Activated CD4-positive, alpha-beta T cell treated with anti-CD3 and anti-CD28 coated beads, Interleukin-2, amount 10 ng/mL, durations not matched to agents 7 days and 5 days (primary cell): ENCODE measurements at places on chromosomes 11 and 22. TPM values are rescaled to one million over a fixed set of nuclear protein-coding genes. Genes with fewer than 3 reads are reported as not detected.

APOL1 gene
- 50.9 TPM for total RNA-seq

DNA sequence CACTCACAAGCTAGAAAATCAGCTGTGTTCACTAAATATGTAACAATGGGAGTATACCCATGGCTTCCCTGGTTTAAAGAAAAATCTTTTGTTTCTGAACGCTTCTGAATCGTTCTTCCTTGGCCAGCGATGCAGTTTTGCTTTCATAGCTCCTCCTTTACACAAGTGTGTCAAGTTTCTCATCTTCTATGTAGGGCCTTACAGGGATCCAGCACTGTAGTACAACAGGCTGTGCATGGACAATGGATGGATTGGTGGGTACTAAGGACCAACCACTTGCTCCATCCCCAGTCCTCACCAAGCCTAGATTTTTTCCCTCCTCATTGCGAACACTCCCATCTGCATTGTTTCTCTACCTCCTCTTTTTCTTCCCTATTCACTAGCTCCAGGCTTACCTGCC, 24.3 kb upstream of the POU2AF2 start:
- H3K4me3 ChIP-seq = no peak overlapping the region
- no peak for DNase-seq
- peaks cover 11% of the 10 kb centered on the region for H3K4me1 ChIP-seq
- no peak overlapping the region for H3K27ac ChIP-seq

DNA sequence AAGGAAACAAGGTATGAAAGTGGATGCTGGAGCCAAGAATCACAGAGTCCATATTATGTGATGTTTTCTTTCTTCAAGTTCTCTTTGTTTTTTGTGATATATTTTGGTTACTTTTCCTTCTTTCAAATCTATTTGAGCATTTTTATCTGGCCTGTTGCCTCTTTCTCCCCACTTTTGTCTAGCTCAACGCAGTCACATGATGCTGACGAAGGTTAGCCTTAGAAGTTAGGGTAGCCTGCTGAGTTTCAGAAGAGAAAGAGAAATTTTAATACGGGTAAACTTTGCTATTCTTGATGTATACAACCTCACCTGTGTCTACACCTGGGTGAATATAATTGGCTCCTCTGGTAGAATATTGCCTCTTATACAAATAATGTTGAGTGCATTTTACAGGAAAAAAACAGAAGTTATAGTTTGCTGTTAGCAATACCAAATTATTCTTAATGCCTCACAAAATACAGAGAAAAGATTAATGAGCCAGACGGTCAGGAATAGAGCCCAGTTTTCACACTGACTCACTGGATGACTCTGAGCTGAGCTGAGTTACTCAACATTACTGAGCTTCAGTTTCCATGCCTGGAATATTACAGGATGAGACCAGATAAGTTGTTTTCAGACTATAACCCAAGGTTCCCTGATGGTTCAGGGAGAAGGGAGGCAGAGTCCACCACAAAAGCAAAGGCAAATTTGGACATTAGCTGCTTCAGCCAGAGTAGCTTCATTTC, 161.6 kb upstream of the BDNF start:
- DNase-seq = no peak
- H3K27me3 ChIP-seq = peaks cover 2% of the 10 kb centered on the region
- H3K36me3 ChIP-seq = no peaks in the 10 kb centered on the region
- no peaks in the 10 kb centered on the region for H3K4me1 ChIP-seq

NXPE4 gene
- total RNA-seq = not detected

CEP126 gene
- 0.50 TPM for total RNA-seq

SHANK2 gene
- total RNA-seq = not detected

GRCh38 chr22:18035751-18036150, 11.4 kb upstream of the MICAL3 start:
- no peaks in the 10 kb centered on the region for H3K36me3 ChIP-seq
- H3K27ac ChIP-seq = no peak overlapping the region
- H3K27me3 ChIP-seq = no peaks in the 10 kb centered on the region
- DNase-seq = no peak
- H3K4me3 ChIP-seq = no peak overlapping the region

GRCh38 chr22:22166941-22167713, 77.5 kb upstream of the VPREB1 start:
- DNase-seq = no peak
- peaks cover 11% of the 10 kb centered on the region for H3K27me3 ChIP-seq
- H3K27ac ChIP-seq = no peak overlapping the region
- H3K4me3 ChIP-seq = no peak overlapping the region
- H3K36me3 ChIP-seq = no peaks in the 10 kb centered on the region
- peaks cover 14% of the 10 kb centered on the region for H3K4me1 ChIP-seq

DNA sequence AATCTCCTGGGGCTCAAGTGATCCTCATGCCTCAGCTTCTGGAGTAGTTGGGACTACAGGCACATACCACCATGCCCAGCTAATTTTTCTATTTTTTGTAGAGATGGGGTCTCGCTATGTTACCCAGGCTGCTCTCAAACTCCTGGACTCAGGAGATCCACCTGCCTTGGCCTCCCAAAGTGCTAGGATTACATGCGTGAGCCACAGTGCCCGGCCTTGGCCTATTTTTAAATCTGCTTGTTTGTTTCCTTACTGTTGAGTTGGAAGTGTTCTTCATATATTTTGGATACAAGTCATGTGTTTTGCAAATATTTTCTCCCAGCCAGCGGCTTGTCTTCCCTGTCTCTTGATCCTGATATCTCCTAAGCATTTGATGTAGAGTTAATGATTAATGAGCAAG, 5.0 kb downstream of the PARVB start:
- H3K4me3 ChIP-seq = no peak overlapping the region
- H3K4me1 ChIP-seq = peaks cover 46% of the 10 kb centered on the region
- no peak overlapping the region for H3K27ac ChIP-seq
- no peaks in the 10 kb centered on the region for H3K27me3 ChIP-seq
- DNase-seq = no peak
- H3K36me3 ChIP-seq = no peaks in the 10 kb centered on the region

DNA sequence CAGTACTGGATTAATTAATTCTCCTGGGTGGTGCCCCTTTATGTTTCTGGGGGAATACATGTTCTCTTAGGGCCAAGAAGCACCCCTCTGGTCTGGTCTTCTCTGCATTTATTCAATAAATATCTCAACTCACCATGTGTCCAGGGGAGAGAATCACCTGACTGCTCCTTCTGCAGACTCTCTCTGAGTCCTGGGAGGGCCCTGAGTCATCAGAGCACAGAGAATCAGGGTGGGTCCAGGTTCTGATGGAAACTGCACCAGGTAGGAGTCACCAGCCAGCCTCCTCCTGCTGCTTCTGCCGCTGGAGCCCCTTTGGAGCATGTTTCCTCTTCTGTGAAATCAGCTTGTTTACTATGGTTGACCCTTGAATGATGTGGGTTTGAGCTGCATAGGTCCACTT, 107.7 kb upstream of the PLET1 start:
- peaks cover 1% of the 10 kb centered on the region for H3K27me3 ChIP-seq
- H3K36me3 ChIP-seq = no peaks in the 10 kb centered on the region
- H3K4me1 ChIP-seq = no peaks in the 10 kb centered on the region
- H3K27ac ChIP-seq = no peak overlapping the region
- H3K4me3 ChIP-seq = no peak overlapping the region
- no peak for DNase-seq

PGA4 gene
- not detected for total RNA-seq

DNA sequence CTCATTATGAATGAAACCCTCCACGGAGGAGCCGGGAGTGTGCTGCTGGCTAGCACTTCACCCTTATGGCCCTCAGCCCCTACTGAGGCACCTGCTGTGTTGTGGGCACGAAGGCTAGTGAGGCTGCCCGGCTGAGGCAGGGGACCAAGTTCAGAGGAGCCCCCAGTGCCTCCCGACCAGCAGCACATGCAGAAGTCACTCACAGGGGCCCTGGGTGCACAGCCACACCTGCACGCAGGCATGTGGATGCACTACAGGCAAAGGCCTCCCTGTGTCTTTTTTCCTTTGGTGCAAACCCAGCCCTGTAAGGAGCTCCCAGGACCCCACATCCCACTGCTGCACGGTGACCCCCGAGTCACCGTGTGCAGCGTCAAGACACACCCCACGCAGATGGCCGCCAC, 261.5 kb downstream of the BRD1 start:
- no peak for DNase-seq
- H3K4me3 ChIP-seq = no peak overlapping the region
- H3K27ac ChIP-seq = no peak overlapping the region

MTA2 gene
- 270 TPM for total RNA-seq

- no peak for DNase-seq
- no peaks in the 10 kb centered on the region for H3K27me3 ChIP-seq
- H3K4me1 ChIP-seq = no peaks in the 10 kb centered on the region
Measured at GRCh38 chr11:79813551-79813950, 372.7 kb upstream of the TENM4 start.

FAM180B gene
- total RNA-seq = not detected

- H3K27ac ChIP-seq = no peak overlapping the region
- no peak overlapping the region for H3K4me3 ChIP-seq
- H3K36me3 ChIP-seq = no peaks in the 10 kb centered on the region
- no peak for DNase-seq
Measured at GRCh38 chr11:129021295-129021694, 78.6 kb upstream of the TP53AIP1 start.

DNA sequence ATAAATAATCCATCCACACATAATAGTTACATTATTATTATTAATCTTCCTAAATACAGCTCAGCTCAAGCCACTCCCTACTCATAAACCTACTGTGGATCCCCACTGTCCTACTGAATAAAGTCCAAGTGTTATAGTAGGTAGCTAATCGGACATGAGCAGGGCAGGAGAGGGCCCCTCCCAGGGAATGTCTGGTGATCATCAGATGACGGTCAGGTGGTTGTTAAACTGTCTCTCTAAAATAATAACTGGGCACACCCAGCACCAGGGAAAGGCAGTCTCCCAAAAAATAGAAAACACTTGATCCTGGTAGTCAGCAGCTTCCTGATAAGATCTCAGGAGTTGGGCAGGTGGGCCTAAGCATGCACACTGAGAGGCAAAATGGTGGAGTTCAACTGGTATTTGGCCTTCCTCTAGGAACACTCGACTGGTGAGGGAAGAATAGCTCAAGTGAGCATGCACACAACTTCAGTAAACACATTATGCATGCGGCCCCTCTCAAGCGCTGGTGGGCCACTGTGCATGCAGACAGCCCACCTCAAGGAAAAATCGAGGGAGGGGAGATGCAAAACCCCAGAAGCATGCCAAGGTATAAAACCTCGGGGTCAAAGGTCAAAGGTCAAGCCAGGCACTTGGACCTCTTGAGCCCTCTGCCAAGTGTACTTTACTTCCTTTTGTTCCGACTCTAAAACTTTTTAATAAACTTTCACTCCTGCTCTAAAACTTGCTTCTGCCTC, 65.0 kb downstream of the LRRC32 start:
- peaks cover 2% of the 10 kb centered on the region for H3K27me3 ChIP-seq
- H3K27ac ChIP-seq = no peak overlapping the region
- H3K4me3 ChIP-seq = no peak overlapping the region
- no peak for DNase-seq
- no peaks in the 10 kb centered on the region for H3K36me3 ChIP-seq

DNA sequence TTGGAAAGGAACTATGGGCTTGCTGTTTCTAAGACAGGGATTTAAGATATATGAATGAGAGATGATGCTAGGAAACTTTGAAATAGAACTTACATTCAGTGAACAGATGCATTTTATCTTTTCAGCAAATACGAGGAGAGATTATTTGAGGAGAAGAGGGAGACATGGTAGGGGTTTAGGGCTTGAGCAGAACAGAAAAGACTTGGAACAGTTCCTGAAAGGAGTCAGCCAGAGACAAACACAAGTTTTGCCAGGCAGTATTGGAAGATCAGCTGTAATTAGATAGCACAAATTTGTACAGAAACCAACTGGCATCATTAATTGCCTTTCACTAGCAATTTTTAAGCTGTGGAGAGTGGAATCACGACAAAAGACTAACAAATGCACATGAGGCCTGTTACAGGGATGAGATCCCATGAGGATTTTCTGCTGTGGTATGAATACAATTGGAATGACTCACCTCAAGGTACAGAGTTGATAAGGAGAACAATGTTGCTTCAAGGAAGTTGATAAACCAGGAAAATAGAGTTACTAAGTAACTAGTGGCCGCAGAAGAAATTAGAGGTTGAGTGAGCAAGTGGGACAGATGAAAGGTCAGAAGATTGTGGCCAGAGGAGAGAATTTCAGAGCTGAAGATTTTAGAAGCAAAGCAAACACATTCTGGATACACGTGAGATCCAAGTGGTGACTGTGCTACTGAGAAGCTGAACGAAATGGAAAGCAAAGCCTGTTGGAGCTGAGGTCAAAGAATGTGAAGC, 67.9 kb downstream of the CYB5R2 start:
- H3K4me1 ChIP-seq = peaks cover 4% of the 10 kb centered on the region
- DNase-seq = no peak
- H3K4me3 ChIP-seq = no peak overlapping the region
- no peaks in the 10 kb centered on the region for H3K27me3 ChIP-seq
- peaks cover 3% of the 10 kb centered on the region for H3K36me3 ChIP-seq

DNA sequence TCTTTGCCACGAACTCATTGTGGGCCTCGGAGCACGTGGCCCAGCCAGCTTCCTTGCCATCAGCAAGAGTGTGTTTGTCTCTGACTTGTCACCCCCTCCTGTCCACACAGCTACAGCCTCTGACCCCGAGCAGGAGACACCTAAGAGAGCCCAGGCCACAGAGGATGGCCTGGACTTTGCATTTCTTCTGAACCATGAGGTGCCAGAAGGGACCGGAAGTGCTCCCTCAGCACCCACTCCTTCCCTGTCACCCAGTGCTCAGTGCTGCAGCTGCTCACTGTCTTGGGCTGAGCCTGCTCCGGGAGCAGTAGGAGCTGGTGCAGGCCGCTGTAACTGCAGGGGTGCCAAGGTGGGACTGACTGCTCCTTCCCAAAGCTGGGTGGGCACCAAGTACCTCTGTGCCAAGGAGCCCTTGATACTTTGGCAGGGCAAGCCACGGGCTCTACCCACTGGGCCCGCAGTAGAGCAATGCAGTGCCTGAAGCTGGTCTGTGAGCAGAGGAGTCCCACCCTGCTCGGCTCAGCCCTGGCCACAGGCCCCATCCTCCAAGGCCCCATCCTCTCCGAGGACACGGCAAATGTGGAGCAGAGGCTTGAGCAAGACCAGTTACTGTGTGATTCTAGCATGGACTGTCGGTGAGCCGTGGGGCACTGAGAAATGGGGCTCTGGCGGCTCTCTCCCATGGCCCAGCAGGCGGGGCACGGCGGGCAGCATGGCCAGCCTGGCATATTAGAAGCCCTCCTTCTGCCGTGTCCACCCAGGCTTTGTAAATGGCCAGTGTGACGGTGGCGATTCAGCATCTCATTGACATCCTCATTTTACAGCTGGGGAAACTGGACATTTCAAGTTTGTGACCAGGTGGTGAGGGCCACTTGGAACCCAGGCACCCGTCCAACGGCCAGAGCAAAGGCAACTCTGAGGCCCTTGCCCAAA, 6.3 kb downstream of the GRK2 start:
- no peaks in the 10 kb centered on the region for H3K27me3 ChIP-seq
- H3K27ac ChIP-seq = peak overlapping the region; percentile 93
- DNase-seq = peak; percentile 52
- H3K4me3 ChIP-seq = peak overlapping the region; percentile 95
- peaks cover 79% of the 10 kb centered on the region for H3K4me1 ChIP-seq
